Activated CD4-positive, alpha-beta T cell treated with anti-CD3 and anti-CD28 coated beads for 1 hour (primary cell): ENCODE measurements at places on chromosomes 6 and 20.

DNA sequence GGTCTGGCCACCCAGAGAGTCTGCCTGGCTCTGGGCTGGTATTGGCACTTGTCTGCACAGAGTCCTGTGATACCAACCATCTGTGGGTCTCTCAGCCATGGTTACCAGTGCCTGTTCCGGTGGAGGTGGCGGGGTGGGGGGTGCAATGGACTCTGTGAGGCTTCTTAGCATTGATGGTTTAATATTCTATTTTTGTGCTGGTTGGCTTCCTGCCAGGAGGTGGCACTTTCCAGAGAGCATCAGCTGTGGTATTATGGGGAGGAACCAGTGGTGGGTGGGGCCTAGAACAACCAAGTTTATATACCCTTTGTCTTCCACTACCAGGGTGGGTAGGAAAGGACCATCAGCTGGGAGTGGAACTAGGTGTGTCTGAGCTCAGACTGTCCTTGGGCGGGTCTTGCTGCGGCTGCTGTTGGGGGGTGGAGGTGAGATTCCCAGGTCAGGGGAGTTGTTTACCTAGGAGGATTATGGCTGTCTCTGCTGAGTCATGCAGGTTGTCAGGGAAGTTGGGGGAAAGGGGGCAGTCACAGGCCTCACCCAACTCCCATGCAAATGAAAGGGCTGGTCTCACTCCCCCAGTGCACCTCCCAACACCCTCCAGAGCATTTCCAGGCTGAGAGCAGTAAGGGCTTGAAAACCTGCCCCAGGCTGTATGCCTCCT, 117.5 kb downstream of the FLRT3 start:
- DNase-seq: no peak

- no peak for DNase-seq
Observed at GRCh38 chr6:36545767-36546307, 1.4 kb downstream of the STK38 start.

GRCh38 chr6:93423542-93423941, 4.2 kb upstream of the EPHA7 start:
- DNase-seq: no peak

- DNase-seq: no peak
Observed at GRCh38 chr20:44137266-44137801, 49.7 kb downstream of the JPH2 start.

DNA sequence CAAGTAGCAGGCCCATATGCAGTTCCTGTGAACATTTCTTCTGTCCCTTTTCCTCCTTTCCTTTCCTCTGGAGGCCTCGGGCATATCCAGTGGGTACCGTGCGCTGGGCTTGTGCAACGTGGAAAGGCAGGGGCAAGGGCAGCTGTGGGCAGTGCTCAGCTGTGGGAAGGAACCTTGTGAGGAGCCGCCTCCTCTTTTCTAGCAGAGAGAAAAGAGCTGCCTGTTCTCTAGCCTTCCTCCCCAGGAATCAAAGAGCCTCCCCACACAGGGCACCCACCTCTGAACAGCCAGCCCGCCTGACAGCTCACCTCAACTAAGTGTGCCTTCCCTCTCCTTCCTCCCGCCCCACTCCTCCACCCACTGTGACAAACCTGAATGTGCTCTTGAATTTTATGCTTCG, 143.3 kb upstream of the HDDC2 start:
- no peak for DNase-seq

DNA sequence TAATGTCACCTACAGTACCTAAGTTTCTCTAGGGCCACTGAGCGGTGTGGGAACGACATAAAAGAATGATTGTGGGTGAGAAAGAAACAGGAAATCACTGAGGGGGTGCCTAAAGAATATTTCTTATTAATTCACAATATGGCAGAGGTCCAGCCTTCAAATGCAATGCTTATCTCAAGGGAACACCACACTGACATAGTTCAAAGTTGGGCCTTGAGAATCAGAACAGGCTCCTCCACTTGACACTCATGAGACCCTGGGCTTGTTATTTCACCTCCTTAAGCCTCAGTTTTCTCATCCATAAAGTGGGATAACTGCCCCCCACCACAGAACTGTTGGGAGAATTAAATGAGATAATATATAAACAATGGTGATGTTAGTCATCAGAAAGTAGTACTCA, 40.4 kb upstream of the ARHGAP18 start:
- no peak for DNase-seq

DNA sequence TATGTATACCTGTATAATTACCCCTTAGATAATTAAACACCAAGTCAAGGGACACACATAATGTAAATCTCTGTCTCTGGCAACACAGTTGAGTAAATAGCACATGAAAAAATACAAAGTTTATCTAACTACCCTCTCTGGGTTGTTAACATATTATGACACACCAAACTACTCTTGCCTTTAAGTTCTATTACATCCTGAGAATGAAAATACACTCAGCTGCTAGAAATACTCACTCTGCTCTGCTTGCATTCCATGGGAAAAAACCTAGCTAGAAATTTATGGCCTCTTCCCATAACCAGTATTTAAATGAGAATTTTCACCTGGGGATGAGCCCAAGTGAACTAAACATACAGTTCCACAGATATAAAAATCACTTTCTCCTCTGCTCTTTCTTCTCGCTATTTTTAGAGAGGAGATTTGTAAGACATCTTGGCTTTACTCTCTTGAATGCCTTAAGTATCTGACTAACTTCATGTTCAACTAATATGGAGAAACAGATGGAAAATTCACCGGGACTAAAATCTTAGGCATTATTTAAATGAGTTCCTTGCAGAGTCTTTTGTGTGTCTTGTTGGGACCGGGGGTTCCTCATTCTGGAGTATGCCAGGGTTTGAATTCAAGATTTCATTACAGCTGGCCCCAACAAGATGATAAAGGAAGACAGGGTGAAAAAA, 140.9 kb downstream of the GJA10 start:
- DNase-seq: no peak

DNA sequence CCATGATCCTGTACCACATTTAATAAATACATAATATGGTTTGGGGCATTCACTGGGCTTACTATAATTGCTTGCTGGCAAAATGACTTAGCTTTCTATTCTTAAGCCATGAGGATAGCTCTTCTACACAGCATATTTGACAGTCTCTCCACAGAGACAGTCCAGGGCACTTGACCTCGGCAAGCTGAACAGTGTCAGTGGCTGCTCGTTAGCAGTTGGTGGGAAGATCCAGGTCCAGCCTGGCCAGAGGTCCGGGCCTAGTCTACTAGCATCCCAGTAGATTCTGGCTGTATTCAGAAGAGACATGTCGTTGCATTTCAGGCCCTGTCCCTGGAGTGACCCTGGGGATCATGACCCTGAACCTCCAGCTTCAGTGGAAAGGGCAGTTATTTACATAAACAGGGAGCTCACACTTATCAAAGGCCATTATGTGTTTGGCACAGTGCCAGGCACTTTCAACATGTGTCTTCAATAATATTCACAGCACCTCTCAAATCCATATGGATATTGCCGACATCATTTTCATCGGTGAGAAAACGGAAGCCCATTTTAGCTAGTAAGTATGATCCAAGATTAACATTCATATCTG, 139.0 kb downstream of the IMPG1 start:
- DNase-seq: no peak

DNA sequence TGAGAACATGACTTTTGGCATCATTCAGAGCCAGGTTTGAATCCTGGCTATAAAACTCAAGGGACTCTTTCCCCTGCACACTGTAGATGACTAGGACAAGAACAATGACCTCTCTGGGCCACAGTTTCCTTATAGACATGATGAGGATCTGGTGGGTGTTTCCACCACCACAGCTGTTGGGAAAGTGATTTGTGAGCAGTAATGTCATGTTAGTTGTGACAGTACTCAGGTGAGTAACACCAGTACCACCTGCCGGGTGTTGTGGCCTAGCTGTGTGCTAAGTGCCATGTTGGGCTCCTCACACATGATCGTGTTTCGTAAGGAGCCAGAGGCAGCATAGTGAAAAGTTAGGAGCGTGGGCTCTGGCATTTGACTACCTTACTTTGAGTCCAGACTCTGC, 24.1 kb downstream of the HM13 start:
- DNase-seq: no peak
